ENCODE measurements at places on chromosomes 13 and 19. TPM values are rescaled to one million over a fixed set of nuclear protein-coding genes. Genes with fewer than 3 reads are reported as not detected.

DNA sequence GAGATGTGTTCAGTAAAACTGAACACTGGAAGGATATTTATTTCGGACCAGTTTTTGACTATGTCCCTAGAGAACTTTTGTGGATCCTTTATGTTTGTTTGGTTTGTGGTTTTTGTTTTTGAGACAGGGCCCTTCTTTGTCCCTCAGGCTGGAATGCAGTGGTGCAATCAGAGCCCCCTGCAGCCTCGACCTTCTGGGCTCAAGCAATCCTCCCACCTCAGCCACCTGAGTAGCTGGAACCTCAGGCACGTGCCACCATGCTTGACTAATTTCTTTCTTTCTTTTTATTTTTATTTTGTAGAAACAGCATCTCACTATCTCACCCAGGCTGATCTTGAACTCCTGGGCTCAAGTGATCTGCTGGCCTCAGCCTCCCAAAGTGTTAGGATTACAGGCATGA is 955 bp upstream of the ZNF709 start:
- DNase-seq, result no peak
- H3K4me1 ChIP-seq, result peaks cover 16% of the 10 kb centered on the region
- H3K27me3 ChIP-seq, result no peaks in the 10 kb centered on the region
- peak overlapping the region; percentile 94 for H3K4me3 ChIP-seq
- H3K27ac ChIP-seq, result peak overlapping the region; percentile 93

DNA sequence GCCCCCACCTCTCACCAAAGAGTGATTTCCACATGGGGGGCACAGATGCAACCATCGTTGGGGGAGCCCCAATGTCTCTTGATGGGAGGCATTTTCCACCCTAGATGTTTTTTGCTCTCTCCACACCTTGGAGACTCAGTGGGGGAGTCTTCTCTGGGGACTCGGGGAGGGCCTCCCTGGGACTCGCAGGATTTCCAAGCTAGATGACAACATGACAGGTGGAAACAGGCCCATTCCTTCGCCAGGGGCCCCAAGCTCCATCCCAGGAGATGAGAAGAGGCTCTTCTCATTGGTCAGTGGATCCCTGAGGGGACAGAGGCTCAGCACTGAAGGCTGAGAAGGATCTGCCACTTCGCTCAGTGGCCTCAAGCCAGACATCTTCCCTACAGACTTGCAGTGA is 12.7 kb upstream of the KIR2DL4 start:
- H3K36me3 ChIP-seq, result no peaks in the 10 kb centered on the region
- H3K27me3 ChIP-seq, result peaks cover 29% of the 10 kb centered on the region
- H3K27ac ChIP-seq, result no peak overlapping the region
- H3K4me3 ChIP-seq, result no peak overlapping the region
- H3K4me1 ChIP-seq, result peaks cover 6% of the 10 kb centered on the region
- no peak for DNase-seq

GRCh38 chr19:38736036-38736412 is 8.2 kb downstream of the CAPN12 start:
- H3K27ac ChIP-seq, result no peak overlapping the region
- DNase-seq, result peak; percentile 47
- H3K36me3 ChIP-seq, result no peaks in the 10 kb centered on the region
- H3K27me3 ChIP-seq, result no peaks in the 10 kb centered on the region
- peaks cover 17% of the 10 kb centered on the region for H3K4me1 ChIP-seq

GRCh38 chr19:18279516-18280246 is 1.7 kb downstream of the JUND start:
- no peaks in the 10 kb centered on the region for H3K27me3 ChIP-seq
- H3K4me3 ChIP-seq, result peak overlapping the region; percentile 99

DNA sequence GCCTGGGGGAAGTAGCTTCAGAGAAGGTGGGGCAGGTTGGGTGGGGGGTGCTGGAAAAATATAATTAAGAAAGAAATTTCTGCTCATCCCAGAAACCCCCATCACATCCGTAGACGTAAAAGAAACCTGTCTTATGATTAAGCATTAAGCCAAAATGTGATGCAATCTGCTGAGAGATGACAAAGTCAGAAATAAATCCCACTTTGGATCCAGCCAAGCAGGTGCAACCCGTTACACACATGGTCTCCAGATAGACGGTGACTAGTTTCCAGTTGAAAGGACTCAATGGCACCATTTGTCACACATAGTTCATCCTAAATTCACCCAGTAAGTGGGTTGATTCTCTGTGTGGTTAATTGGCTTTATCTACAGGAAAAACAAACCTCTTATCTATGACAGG is 34.1 kb downstream of the PSG5 start:
- H3K4me3 ChIP-seq, result no peak overlapping the region
- H3K4me1 ChIP-seq, result no peaks in the 10 kb centered on the region
- H3K27ac ChIP-seq, result no peak overlapping the region
- H3K27me3 ChIP-seq, result peaks cover 15% of the 10 kb centered on the region

GRCh38 chr13:81488021-81488420 is 1147.1 kb upstream of the SPRY2 start:
- DNase-seq, result no peak
- H3K4me3 ChIP-seq, result no peak overlapping the region

GRCh38 chr13:53159431-53159830 is 130.8 kb downstream of the OLFM4 start:
- H3K4me1 ChIP-seq, result no peaks in the 10 kb centered on the region
- no peak overlapping the region for H3K27ac ChIP-seq
- H3K27me3 ChIP-seq, result peaks cover 13% of the 10 kb centered on the region
- no peak overlapping the region for H3K4me3 ChIP-seq
- DNase-seq, result no peak

DNA sequence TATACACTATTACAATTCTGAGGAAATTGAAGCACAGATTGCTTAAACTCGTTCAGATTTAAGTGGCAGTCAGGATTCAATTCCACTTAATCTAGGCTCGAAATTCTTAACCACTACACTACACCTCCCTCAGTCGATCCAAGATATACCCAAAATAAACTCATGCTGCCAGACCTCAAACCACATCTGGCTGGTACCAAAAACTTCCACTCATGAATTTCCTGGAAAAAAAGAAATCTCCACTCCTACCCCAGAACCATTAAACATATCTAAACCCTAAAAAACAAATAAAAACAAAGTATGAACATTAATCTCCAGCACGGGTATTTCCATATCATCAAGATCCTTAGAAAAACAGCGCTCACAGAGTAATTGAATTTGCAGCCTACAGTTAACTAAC is 1.1 kb downstream of the ZFP30 start:
- peak overlapping the region; percentile 98 for H3K4me3 ChIP-seq
- no peak for DNase-seq
- peak overlapping the region; percentile 98 for H3K27ac ChIP-seq
- peaks cover 21% of the 10 kb centered on the region for H3K36me3 ChIP-seq
- no peaks in the 10 kb centered on the region for H3K27me3 ChIP-seq

DNA sequence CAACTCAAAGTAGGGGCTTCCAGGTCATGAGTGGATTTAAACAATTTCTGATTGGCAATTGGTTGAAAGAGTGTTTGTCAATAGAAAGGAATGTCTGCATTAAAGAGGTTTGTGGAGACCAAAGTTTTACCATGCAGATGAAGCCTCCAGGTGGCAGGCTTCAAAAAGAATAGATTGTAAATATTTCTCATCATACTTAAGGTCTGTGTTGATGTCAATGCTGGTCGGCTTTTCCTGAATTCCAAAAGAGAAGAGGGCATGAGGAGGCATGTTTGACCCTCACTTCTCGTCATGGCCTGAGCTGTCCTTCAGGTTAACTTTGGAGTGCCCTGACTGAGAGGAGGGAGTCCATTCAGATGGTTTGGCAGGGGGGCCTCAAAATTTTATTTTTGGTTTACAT is 125.4 kb upstream of the RFC3 start:
- no peak for DNase-seq
- no peaks in the 10 kb centered on the region for H3K4me1 ChIP-seq
- no peak overlapping the region for H3K4me3 ChIP-seq
- H3K27ac ChIP-seq, result no peak overlapping the region

GRCh38 chr19:35061583-35062373 is 20.3 kb downstream of the HPN start:
- H3K4me3 ChIP-seq, result no peak overlapping the region
- peaks cover 2% of the 10 kb centered on the region for H3K4me1 ChIP-seq
- no peaks in the 10 kb centered on the region for H3K36me3 ChIP-seq
- H3K27ac ChIP-seq, result no peak overlapping the region
- no peaks in the 10 kb centered on the region for H3K27me3 ChIP-seq
- DNase-seq, result no peak

DNA sequence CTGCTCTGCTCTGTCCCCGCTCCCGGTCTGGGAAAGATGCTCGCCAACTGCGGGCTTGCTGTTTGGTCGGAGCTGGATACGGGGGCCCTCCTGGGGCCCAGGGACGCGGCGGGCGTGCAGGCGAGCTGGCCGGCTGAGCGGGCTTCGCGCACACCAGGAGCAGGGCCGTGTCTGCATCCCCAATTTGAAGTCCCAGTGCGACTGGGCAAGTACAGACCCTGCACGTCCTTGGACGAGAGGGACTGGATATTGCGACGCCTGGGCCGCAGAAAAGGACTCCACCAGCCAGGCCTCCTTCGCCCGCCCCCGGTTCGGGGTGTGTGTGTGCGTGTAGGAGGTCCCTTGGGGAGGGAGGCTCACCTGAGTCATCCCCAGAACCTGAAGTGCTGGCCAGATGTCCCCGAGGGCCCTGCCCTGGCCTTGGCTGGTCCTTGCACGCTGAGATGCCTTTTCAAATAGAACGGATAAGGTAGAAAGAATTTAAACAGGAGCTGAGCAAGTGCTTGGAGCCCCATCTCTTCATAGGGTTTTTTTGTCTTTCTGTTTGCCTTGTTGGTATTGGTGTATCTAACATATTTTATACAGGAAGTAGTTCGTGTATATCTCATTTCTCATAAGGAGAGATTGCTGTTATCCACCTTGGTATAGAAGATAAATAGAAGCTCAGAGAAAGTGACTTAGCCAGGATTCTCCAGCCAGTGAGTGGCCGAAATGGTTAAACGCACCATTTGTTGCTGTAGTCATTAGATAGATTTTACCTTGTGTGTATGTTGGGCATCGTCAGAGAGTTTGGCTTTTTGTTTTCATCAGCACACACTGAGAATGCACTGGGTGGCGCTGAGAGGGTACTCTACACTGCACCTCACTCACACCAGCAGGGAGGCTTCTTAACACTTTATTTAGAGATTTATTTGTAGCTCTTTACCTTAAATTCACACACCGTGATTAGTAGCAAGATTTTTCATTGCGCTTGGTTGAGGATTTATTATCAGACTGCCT is 1.1 kb downstream of the NAXD start:
- H3K27me3 ChIP-seq, result no peaks in the 10 kb centered on the region
- H3K4me3 ChIP-seq, result peak overlapping the region; percentile 97
- H3K36me3 ChIP-seq, result peaks cover 2% of the 10 kb centered on the region
- peaks cover 40% of the 10 kb centered on the region for H3K4me1 ChIP-seq
- no peak for DNase-seq
- peak overlapping the region; percentile 88 for H3K27ac ChIP-seq

Gene C5AR1
- polyA plus RNA-seq, result 0.15 TPM

Gene PEAK3
- 0.15 TPM for polyA plus RNA-seq

Gene TEKTIP1
- polyA plus RNA-seq, result not detected

All from naive thymus-derived CD8-positive, alpha-beta T cell (primary cell).